ENCODE measurements at places on chromosomes 2 and 18. TPM values are rescaled to one million over a fixed set of nuclear protein-coding genes. Genes with fewer than 3 reads are reported as not detected.

The COBLL1 gene
- total RNA-seq: 31.3 TPM

The NCKAP5 gene
- total RNA-seq: 8.9 TPM

The SCN2A gene
- 107 TPM for total RNA-seq

The DRC1 gene
- total RNA-seq: 4.6 TPM

DNA sequence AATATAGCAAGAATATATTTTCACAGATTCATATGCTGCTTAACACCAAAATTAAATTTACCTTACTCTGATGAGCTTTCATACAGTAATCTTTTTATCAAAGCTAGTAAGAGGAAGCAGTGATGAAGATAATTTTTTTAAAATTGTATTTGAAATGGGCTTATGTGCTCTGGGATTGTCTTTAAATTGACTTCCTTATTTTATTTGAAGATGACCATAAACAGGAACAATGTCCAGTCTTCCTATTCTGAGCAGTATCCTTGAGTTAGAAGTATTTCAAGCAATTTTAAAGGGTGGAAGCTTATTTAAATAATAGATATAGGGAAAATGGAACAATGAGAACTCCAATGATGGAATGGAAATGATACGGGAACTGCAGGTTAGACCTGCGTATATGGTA lies 211.6 kb downstream of the MCFD2 start:
- no peak for DNase-seq
- no peaks in the 10 kb centered on the region for H3K27me3 ChIP-seq
- H3K27ac ChIP-seq: no peak overlapping the region
- H3K4me1 ChIP-seq: no peaks in the 10 kb centered on the region
- H3K36me3 ChIP-seq: no peaks in the 10 kb centered on the region

GRCh38 chr2:72668647-72669046 lies 157.2 kb downstream of the EXOC6B start:
- H3K36me3 ChIP-seq: no peaks in the 10 kb centered on the region
- DNase-seq: no peak
- H3K27me3 ChIP-seq: no peaks in the 10 kb centered on the region
- H3K4me1 ChIP-seq: no peaks in the 10 kb centered on the region

DNA sequence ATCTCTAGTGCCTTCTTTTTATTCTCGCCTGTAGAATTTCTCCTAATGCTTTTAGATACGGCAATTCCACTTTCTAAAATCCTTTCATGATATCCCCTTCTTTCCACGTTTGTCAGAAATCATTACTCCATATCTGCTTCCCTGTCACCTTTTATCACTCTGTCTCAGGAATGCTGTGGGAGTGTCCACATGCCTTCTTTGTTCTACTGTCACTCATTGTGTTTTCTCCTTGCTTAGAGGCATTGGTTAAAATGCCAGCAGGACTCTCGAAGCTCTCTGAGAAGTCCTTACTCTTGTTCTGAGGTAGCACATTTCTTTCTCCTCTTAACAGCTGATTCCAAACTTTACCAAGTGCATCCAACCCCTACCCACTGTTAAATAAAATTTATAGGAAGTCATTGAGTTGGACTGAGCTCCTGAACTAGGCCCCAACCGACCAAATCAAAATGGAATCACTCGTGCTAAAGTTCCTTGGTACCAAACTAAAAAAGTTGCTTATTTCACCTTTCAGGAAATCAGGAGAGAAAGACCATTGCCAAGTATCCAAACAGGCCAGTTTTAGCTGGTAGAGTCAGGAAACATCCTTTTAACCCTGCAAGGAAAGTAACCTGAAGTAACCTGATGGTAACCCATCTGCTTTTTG lies 10.6 kb upstream of the GALNT5 start:
- no peaks in the 10 kb centered on the region for H3K36me3 ChIP-seq
- H3K4me1 ChIP-seq: no peaks in the 10 kb centered on the region
- H3K27me3 ChIP-seq: no peaks in the 10 kb centered on the region
- no peak overlapping the region for H3K27ac ChIP-seq
- H3K4me3 ChIP-seq: no peak overlapping the region

GRCh38 chr2:197677056-197677455 lies 1.7 kb upstream of the RFTN2 start:
- H3K27me3 ChIP-seq: no peaks in the 10 kb centered on the region
- no peak for DNase-seq
- no peak overlapping the region for H3K4me3 ChIP-seq
- H3K4me1 ChIP-seq: peaks cover 3% of the 10 kb centered on the region
- H3K36me3 ChIP-seq: peaks cover 2% of the 10 kb centered on the region
- H3K27ac ChIP-seq: no peak overlapping the region

GRCh38 chr18:79495591-79496071 lies 99.9 kb downstream of the NFATC1 start:
- H3K36me3 ChIP-seq: peaks cover 39% of the 10 kb centered on the region
- peaks cover 24% of the 10 kb centered on the region for H3K4me1 ChIP-seq
- no peaks in the 10 kb centered on the region for H3K27me3 ChIP-seq
- DNase-seq: no peak
- no peak overlapping the region for H3K4me3 ChIP-seq
- no peak overlapping the region for H3K27ac ChIP-seq

GRCh38 chr2:9757501-9758264 lies 85.6 kb upstream of the TAF1B start:
- H3K4me1 ChIP-seq: peaks cover 52% of the 10 kb centered on the region
- peak; percentile 90 for DNase-seq
- peaks cover 3% of the 10 kb centered on the region for H3K27me3 ChIP-seq

DNA sequence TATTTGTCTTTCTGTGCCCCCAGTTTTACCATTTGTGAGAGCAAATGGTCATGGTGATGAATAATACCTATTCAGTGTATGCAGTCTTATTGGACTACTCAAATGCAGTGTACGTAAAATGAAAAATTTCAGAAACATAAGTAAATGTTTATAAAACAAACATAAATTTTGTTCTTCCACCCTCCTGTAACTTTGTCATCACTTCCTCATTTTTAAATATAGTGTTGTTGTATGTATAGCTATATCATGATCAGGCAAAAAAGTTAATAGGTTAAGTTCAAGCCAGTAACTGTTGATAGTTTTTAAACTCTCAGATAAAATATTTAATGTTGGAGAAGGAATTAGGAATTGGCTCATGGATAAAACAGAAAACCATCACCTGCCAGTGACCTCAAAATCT lies 93.2 kb downstream of the KLF7 start:
- no peak overlapping the region for H3K27ac ChIP-seq
- no peak for DNase-seq
- peaks cover 11% of the 10 kb centered on the region for H3K4me1 ChIP-seq
- H3K4me3 ChIP-seq: no peak overlapping the region
- H3K27me3 ChIP-seq: no peaks in the 10 kb centered on the region
- H3K36me3 ChIP-seq: no peaks in the 10 kb centered on the region

- H3K27ac ChIP-seq: no peak overlapping the region
- peaks cover 6% of the 10 kb centered on the region for H3K4me1 ChIP-seq
- no peak for DNase-seq
- no peak overlapping the region for H3K4me3 ChIP-seq
- no peaks in the 10 kb centered on the region for H3K27me3 ChIP-seq
Measured at GRCh38 chr2:164846276-164846675, 4.7 kb upstream of the COBLL1 start.

- no peak for DNase-seq
- no peaks in the 10 kb centered on the region for H3K36me3 ChIP-seq
- H3K4me1 ChIP-seq: no peaks in the 10 kb centered on the region
- H3K27me3 ChIP-seq: no peaks in the 10 kb centered on the region
- H3K4me3 ChIP-seq: no peak overlapping the region
Measured at GRCh38 chr18:73577365-73577764, 570.3 kb downstream of the FBXO15 start.

GRCh38 chr2:231397928-231398294 lies 2.4 kb downstream of the B3GNT7 start:
- H3K4me3 ChIP-seq: no peak overlapping the region
- DNase-seq: no peak
- H3K27me3 ChIP-seq: peaks cover 27% of the 10 kb centered on the region

GRCh38 chr2:207930747-207931146 lies 94.6 kb downstream of the PLEKHM3 start:
- H3K36me3 ChIP-seq: peaks cover 6% of the 10 kb centered on the region
- DNase-seq: no peak
- peaks cover 7% of the 10 kb centered on the region for H3K4me1 ChIP-seq
- H3K27me3 ChIP-seq: no peaks in the 10 kb centered on the region
- no peak overlapping the region for H3K27ac ChIP-seq
- no peak overlapping the region for H3K4me3 ChIP-seq

- no peak overlapping the region for H3K27ac ChIP-seq
- peaks cover 57% of the 10 kb centered on the region for H3K4me1 ChIP-seq
- no peak for DNase-seq
- no peak overlapping the region for H3K4me3 ChIP-seq
- H3K27me3 ChIP-seq: no peaks in the 10 kb centered on the region
Measured at GRCh38 chr2:239818086-239818485, 207.1 kb downstream of the NDUFA10 start.

All from spinal cord (tissue), 10 donors.